ENCODE measurements at places on chromosomes 4 and X.

DNA sequence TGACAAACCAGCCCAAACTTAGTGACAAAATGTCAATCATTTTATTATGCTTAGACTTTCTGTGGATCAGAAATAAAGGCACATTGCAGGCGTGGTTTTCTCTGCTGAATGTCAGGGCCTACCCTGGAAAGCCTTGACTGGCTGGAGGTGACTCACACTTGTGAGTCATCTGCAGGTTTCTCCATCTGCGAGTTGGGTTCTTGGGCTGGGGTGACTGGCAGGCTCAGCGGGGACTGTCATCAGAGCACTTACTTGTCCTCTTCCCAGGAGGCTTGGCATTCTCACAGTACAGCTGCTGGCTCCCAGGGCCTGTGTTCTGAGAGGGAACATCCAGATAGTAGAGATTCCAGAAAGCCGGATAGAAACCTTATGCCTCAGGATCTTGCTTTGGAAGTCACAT is 153.8 kb upstream of the AGA start:
- peak; percentile 93 for DNase-seq

DNA sequence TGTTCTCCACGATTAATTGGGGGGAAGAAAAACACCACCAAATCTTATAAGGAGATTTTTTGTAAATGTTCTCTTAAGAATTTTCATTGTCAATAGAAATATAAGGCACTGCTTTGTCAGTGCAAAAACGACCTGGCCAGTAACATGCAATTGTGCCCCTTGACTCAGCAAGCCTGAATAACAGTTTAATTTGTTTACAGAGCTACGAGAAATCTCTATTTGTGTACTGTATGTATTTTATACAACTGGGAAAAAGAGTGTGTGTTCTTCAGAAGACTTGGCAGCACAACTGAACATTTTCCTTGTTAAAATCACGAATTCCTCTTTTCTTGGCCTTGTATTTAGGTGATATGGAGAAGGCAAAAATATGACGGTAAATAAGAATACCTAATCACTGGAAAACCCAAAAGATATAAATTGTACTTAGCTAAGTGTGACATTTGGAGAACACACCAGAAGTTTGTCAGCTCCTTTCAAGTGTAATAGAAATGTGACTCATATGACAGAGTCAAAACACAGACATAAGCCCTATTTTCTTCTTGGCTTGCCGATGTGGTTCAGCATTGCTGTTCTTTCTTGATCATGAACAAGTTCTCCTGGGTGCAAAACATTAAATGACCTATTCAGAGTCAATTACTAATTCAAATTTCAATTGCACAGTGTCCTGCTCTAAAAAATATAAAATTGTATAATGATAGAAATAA is 945.0 kb upstream of the INTU start:
- no peak for DNase-seq

- peak; percentile 43 for DNase-seq
Observed at GRCh38 chr4:2800691-2801596, 8.1 kb downstream of the SH3BP2 start.

GRCh38 chrX:2521927-2522386 is 21.2 kb upstream of the DHRSX start:
- no peak for DNase-seq

GRCh38 chr4:17721496-17722355 is 59.7 kb downstream of the FAM184B start:
- peak; percentile 38 for DNase-seq

- DNase-seq: no peak
Observed at GRCh38 chr4:90543419-90544170, 416.4 kb downstream of the CCSER1 start.

DNA sequence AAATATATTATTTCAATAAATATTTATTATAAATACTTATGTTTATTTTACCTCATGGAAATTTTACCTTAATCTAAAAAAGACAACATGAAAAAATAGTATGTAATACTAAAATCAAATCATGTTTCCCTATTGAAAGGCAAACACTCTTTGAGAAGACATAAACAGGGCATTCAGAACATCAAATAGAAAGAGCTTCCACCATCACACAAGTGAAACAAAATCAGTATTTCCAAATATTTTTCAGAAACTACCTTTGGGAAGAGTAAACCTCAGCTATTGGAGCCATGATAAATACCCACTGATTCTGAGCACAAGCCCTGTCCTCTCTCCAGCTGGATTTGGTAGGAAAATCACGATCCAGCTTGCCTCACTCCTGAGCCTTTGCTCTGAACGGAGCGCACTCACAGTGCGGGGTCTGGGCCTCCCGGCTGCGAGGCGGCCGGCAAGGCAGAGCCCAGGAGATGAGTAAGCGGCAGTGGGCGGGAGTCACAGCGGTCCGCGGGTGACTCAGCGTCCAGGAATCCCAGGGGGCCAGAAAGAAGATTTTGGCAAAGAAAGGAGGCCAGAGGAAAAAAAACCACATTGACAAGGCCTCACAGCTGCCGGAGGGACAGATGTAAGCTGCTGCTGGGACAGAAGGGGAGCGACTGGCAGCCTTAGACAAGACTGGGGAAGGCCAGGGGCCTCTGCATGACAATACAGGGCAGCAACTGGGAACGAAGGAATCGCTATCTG is 14.7 kb upstream of the ANXA5 start:
- peak; percentile 93 for DNase-seq

- no peak for DNase-seq
Observed at GRCh38 chr4:74950200-74950599, 17.3 kb downstream of the PARM1 start.

DNA sequence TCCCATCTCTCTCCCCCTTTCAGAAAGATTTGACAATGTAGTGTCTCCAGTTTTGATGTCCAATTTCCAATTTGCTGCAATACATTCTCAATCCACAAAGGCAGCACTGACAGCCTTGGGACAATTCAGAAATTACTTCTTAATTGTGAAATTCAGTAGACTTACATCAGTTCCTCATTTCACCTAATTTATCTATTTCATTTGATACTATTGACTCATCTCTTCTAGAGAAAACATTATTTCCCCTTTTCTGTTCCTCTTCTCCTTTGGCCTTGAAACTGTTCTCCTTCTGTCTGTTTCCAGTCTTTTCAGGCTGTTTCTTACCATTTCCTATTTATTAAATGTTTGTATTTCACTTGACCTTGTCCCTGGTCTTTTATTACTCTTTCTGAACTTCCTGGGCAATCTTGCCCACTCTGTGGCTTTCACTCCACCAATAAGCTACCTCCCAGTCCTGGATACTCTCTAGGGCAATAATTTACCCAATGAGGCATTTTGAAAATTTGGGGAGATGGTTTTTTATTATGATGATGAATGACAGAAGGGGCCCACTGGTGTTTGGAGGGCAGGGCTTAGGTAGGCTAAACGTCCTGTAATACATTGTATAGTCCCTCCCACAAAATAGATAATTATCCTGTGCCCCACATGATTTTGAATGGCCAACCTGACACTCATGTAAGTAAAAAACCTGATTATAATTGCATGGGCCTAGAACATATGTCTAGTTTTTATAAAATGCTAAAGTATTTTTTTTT is 498.0 kb upstream of the BOD1L1 start:
- no peak for DNase-seq

- DNase-seq: peak; percentile 29
Observed at GRCh38 chrX:118862091-118862490, 38.5 kb downstream of the ZCCHC12 start.

DNA sequence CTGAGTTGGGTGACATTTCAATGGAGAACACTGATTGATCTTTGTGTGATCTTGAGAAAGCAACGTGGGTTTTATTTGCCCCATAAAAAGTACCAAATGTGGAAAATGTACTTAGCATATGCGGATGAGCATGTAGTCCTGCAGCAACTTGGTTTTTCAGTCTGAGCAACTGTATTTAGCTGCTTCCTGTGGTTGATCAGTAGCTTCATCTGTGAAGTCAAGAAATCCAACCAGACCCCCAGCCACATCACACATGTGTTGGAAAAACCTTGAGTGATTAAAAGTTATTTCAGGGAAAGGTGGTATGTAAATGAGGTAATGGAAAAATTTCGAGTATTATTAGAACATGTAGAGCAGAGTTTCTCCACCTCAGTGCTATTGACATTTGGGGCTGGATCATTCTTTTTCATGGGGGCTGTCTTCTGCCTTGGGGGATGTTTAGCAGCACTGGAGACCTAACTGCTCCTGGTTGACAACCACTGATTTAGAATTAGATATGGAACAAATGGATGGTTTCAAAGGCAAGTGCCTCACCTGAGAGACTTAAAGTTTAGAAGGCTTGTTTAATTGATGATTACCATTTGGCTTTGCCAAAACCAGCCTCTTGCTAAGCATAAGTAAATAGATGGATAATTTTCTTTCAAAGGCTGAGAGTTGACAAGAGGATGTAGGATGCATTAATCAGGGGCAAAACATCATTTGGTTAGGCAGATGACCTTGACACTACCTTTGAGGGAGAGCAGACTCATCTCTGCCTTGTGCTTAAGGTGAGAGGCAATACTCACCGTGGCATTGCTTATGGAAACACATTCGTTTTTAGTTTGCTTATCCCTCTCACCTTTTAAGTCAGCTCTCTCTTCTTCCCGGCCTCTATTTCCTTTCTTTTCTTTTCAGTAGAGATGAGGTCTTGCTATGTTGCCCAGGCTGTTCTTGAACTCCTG is 193.0 kb upstream of the RPS6KA3 start:
- no peak for DNase-seq

DNA sequence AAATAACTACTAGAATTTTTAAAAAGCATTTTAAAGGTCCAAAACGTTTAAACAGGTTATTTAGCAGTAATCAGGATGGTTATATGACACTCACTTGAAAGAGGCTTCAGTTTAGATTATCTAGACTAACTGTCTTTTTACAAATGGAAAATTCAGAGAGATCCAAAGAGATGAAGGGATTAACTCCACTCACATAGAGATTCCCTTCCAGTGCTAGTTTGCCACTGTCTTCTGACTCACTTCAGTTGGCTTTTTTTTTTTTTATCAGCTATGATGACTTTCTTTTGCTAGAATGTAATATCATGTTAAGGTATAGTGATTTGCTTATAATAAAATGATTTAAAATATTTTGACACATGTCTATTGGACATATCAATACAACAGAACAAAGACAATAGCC is 43.8 kb downstream of the GALNT7 start:
- DNase-seq: no peak

- no peak for DNase-seq
Observed at GRCh38 chr4:189060104-189060503, 880.6 kb upstream of the FRG1 start.

GRCh38 chr4:84691170-84691691 is 108.3 kb downstream of the CDS1 start:
- peak; percentile 93 for DNase-seq

- no peak for DNase-seq
Observed at GRCh38 chr4:181702864-181703495, 540.2 kb upstream of the TENM3 start.

DNA sequence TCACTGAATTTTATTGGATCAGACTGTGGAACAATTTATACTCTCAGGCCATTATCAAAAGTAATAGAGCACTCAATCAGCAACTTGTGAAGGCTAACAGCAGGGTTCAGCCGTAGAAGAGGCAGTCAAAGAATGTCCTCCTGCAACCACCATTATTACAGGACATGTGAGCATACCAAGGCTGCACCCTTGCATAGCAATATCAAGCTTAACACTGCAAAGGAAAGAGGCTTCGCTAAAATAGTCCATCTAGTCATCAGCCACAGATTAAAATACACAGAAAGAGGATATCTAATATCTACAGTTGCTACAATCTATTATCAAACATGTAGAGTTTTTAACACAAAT is 42.9 kb upstream of the TMPRSS11B start:
- no peak for DNase-seq

Measured in MCF 10A (cell line).